ENCODE measurements at places on chromosomes 4 and X.

GRCh38 chr4:136909626-136910025 lies 622.7 kb downstream of the PCDH18 start:
- no peak for DNase-seq

GRCh38 chr4:10006231-10006600 lies 15.1 kb downstream of the SLC2A9 start:
- peak; percentile 33 for DNase-seq

- DNase-seq, result no peak
These were observed 75.6 kb downstream of the MAML3 start for GRCh38 chr4:140078366-140078765.

GRCh38 chr4:78068481-78068880 lies 11.4 kb downstream of the FRAS1 start:
- DNase-seq, result no peak

GRCh38 chr4:165331359-165331758 lies 3.9 kb downstream of the MSMO1 start:
- no peak for DNase-seq

GRCh38 chr4:181599134-181599533 lies 644.1 kb upstream of the TENM3 start:
- no peak for DNase-seq

DNA sequence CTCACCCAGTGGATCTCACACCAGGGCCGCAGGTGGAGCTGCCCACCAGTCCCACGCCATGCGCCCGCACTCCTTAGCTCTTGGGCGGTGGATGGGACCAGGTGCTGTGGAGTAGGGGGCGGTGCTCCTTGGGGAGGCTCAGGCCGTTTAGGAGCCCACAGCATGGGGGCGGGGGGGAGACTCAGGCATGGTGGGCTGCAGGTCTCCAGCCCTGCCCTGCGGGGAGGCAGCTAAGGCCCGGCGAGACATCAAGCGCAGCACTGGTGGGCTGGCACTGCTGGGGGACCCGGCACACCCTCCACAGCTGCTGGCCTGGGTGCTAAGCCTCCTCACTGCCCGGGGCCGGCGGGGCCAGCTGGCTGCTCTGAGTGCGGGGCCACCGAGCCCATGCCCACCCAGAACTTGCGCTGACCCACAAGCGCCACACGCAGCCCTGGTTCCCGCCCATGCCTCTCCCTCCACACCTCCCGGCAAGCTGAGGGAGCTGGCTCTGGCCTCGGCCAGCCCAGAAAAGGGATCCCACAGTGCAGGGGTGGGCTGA lies 312.9 kb upstream of the GIMD1 start:
- DNase-seq, result no peak
